ENCODE measurements at places on chromosomes 2 and 18. TPM values are rescaled to one million over a fixed set of nuclear protein-coding genes. Genes with fewer than 3 reads are reported as not detected.

GRCh38 chr2:85158559-85159273 is 25.5 kb downstream of the TCF7L1 start:
- no peak overlapping the region for H3K4me3 ChIP-seq
- no peaks in the 10 kb centered on the region for H3K27me3 ChIP-seq
- no peak for DNase-seq
- H3K27ac ChIP-seq, result no peak overlapping the region
- peaks cover 3% of the 10 kb centered on the region for H3K36me3 ChIP-seq

GRCh38 chr2:17877811-17878280 is 621 bp upstream of the KCNS3 start:
- peak; percentile 39 for DNase-seq
- H3K4me1 ChIP-seq, result peaks cover 19% of the 10 kb centered on the region
- peaks cover 45% of the 10 kb centered on the region for H3K27me3 ChIP-seq
- peak overlapping the region; percentile 38 for H3K4me3 ChIP-seq
- no peaks in the 10 kb centered on the region for H3K36me3 ChIP-seq

GRCh38 chr2:207836521-207837133 is 66.9 kb upstream of the FZD5 start:
- H3K27me3 ChIP-seq, result no peaks in the 10 kb centered on the region
- H3K4me3 ChIP-seq, result no peak overlapping the region
- H3K4me1 ChIP-seq, result peaks cover 6% of the 10 kb centered on the region

DNA sequence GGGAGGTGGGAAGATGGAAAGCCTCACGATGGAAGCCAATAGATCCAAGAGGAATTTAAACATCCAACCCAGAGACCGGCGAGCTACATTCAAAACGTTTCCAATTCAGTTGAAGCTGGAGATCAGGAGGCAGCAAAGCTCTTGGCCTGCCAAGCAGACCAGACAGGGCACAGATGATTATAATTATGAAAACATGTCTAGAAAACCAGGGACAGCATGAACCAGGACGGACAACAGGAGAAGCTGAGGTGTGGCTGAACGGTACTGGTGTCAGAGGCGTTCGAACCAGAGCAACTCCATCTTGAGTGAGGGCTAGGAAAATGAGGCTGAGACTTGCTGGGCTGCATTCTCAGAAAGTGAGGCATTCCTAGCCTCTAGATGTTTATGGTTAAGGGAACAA is 102.2 kb upstream of the CCDC150 start:
- no peaks in the 10 kb centered on the region for H3K27me3 ChIP-seq
- no peaks in the 10 kb centered on the region for H3K36me3 ChIP-seq
- DNase-seq, result no peak
- H3K27ac ChIP-seq, result no peak overlapping the region
- H3K4me1 ChIP-seq, result no peaks in the 10 kb centered on the region
- no peak overlapping the region for H3K4me3 ChIP-seq

- no peaks in the 10 kb centered on the region for H3K36me3 ChIP-seq
- H3K4me3 ChIP-seq, result no peak overlapping the region
- no peaks in the 10 kb centered on the region for H3K27me3 ChIP-seq
- no peaks in the 10 kb centered on the region for H3K4me1 ChIP-seq
Observed at GRCh38 chr2:222039821-222040220, 259.0 kb downstream of the PAX3 start.

DNA sequence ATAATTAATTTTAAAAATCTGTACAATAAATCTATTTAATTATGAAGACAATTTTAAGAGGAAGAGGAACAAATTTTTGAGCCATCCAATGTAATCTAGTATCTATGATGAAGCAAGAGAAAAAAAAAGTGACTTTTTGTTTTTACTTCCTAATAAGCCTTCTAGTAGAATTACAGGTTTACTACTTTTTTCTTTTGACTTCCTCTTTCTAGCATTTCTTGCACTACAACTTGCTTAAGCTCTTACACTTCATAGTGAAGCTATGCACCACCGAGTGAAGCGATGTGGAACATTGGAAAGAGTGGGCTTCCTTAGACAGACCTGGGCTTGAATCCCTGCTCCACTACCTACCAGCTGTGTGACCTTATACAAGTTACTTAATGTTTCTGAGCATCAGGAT is 2.1 kb downstream of the SERPINB2 start:
- H3K4me1 ChIP-seq, result no peaks in the 10 kb centered on the region
- H3K36me3 ChIP-seq, result no peaks in the 10 kb centered on the region
- H3K27me3 ChIP-seq, result no peaks in the 10 kb centered on the region

DNA sequence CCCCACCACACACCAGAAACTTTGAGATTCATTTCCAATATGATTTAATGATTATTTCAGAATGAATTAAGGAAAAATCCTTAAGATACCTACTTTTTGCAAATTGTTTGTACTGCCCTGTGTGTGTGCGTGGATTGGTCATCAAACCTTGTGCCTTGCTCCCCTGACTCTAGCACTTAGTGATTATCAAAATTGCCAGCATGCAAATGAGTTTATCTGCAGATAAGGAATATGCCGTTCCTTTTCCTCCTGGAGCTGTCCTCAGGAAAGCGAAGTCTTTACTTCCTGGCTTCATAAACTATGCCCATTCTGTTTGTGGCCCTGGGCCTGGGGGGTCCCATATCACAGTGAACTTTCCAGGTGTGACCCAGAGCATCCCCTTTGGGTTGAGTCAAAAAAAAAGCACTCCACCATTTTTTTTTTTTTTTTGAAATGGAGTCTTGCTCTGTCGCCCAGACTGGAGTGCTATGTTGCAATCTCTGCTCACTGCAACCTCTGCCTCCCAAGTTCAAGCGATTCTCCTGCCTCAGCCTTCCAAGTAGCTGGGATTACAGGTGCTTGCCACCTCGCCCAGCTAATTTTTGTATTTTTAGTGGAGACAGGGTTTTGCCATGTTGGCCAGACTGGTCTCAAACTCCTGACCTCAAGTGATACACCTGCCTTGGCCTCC is 11.4 kb downstream of the CHMP1B start:
- H3K4me3 ChIP-seq, result no peak overlapping the region
- no peaks in the 10 kb centered on the region for H3K4me1 ChIP-seq
- no peaks in the 10 kb centered on the region for H3K27me3 ChIP-seq
- no peaks in the 10 kb centered on the region for H3K36me3 ChIP-seq

DNA sequence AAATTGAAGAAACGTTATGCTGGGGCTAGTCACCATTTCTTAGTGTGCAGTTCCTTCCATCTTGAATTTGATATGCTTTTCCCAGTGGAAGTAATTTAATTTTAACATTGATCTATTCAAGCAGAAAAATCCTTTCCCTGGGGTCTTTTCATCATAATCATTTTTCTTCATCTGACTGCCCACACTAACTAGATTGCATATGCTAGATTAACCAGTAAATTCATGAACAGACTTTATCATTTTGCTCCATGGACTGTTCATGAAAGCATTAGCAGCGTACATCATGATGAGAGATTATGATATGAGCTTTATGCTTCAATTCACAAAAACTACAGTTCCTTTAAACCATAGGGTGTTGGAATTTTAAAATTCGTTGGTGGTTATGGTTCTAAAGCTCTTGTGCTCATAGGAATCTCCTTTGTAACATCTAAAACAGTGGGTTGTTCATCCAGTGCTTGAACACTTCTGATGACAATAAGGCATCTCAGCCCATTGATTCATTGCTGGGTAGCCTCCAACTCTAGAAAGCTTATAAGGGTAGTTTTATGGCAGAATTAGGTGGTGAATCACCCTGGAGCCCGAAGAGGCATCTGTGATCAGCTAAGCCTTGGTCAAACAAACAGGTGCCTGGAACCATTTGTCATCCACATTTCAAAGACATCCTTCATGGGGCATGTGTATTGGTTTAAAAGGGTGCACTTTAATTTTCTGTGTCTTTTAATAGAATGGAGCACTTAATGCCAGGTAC is 77.2 kb upstream of the NDUFV2 start:
- no peak overlapping the region for H3K27ac ChIP-seq
- H3K27me3 ChIP-seq, result no peaks in the 10 kb centered on the region
- no peaks in the 10 kb centered on the region for H3K36me3 ChIP-seq
- no peak overlapping the region for H3K4me3 ChIP-seq
- DNase-seq, result no peak

GRCh38 chr2:234278556-234279255 is 218.2 kb downstream of the ARL4C start:
- H3K36me3 ChIP-seq, result no peaks in the 10 kb centered on the region
- DNase-seq, result no peak
- H3K27ac ChIP-seq, result no peak overlapping the region

DNA sequence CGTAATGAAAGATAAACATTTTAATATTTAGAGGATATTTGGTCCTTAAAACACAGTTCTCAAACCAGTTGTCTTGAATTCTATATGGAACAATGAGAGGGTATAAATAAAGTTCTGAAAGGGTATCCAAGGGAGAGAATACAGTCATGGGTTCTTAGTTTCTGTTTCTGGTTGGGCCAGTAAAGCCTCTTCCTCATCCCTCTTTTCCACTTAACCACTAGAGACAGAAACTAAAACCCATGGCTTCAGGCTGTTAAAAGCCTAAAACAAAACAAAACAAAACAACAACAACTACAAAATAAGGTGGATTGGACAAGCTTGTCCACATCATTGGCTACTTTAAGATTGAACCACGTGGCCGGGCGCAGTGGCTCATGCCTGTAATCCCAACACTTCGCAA is 18.8 kb downstream of the COQ10B start:
- no peak overlapping the region for H3K27ac ChIP-seq
- no peaks in the 10 kb centered on the region for H3K4me1 ChIP-seq
- no peak overlapping the region for H3K4me3 ChIP-seq
- peaks cover 47% of the 10 kb centered on the region for H3K36me3 ChIP-seq
- H3K27me3 ChIP-seq, result no peaks in the 10 kb centered on the region
- no peak for DNase-seq

GRCh38 chr2:172087207-172087779 is 2.0 kb downstream of the DLX1 start:
- H3K4me3 ChIP-seq, result no peak overlapping the region
- H3K27me3 ChIP-seq, result peaks cover 98% of the 10 kb centered on the region
- H3K36me3 ChIP-seq, result no peaks in the 10 kb centered on the region
- no peak overlapping the region for H3K27ac ChIP-seq
- peak; percentile 9 for DNase-seq

DNA sequence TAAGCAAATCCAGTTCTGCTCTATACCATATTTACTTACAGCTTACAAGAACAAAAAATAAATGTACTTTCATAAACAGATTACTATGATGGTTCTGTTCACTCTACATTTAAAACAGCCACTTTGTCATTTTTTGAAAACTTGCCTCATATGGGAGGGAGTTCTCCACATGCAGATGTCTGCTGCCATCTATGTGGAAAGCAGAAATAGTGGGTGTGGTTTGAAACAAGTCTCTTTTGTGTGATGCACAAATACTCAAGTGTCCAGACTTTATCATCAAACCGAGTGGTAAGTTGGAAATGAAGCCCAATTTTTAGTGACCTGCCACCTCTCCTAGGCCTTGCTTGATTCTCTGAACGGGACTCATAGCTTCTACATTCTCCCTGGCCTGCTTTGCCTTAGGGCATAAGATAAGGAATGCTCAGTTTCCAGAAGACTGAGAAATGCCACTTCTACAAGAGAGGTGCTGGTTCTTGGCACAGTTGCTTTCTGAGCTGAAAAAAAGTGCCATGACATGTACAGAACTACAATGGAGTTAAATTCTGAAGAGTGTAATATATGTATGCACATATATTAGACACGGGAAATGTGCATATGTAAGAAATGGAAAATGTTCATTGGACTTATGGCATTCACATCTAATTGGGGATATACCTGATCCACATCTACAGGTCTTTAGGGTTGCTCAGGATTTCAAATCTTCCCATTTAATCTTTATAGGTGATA is 221.0 kb downstream of the SLC8A1 start:
- peaks cover 12% of the 10 kb centered on the region for H3K4me1 ChIP-seq
- DNase-seq, result peak; percentile 61
- H3K36me3 ChIP-seq, result no peaks in the 10 kb centered on the region
- H3K27me3 ChIP-seq, result no peaks in the 10 kb centered on the region
- H3K4me3 ChIP-seq, result no peak overlapping the region
- no peak overlapping the region for H3K27ac ChIP-seq

DNA sequence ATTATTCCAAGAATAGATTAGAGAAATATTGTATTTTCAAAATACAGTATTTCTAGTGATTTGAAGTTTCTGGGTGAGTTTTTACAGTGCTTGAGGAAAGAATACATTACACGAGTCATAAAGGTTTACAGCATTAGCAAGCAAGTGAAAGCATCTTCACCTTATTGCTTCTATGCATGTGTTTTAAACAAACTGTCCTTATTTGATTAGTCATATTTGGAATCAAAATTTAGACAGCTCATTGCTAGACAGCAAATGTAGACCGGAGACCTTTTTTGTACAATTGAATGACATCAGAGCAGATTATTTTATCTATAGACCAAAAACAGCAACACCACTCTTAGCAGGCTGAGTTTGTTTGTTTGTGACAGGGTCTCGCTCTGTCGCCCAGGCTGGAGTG is 69.2 kb downstream of the FAM161A start:
- no peaks in the 10 kb centered on the region for H3K27me3 ChIP-seq
- H3K4me3 ChIP-seq, result no peak overlapping the region
- no peak overlapping the region for H3K27ac ChIP-seq
- DNase-seq, result no peak
- no peaks in the 10 kb centered on the region for H3K4me1 ChIP-seq

DNA sequence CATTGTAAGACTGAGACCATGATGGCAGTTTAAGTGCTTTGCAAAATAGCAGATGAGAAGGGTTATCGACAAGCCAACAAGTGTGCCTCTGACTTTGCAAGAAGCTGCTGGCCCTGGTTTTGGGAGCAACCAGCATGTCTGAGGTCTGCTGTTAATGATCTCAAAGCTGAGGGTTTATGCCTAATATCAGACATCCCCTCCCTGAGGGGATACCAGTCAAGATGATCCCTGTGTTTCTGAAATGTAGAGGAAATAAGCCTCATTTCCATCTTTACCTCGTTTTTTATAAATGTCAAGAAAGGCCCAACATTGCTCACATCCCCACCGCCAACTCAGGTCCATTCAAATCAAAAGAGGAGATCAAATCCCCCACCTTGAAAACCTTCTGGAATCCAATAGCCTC is 120.6 kb downstream of the MYCN start:
- no peaks in the 10 kb centered on the region for H3K36me3 ChIP-seq
- peaks cover 2% of the 10 kb centered on the region for H3K4me1 ChIP-seq
- no peaks in the 10 kb centered on the region for H3K27me3 ChIP-seq
- DNase-seq, result no peak
- no peak overlapping the region for H3K27ac ChIP-seq

- H3K36me3 ChIP-seq, result no peaks in the 10 kb centered on the region
- peaks cover 12% of the 10 kb centered on the region for H3K27me3 ChIP-seq
- no peak for DNase-seq
- H3K27ac ChIP-seq, result no peak overlapping the region
- H3K4me1 ChIP-seq, result peaks cover 18% of the 10 kb centered on the region
- no peak overlapping the region for H3K4me3 ChIP-seq
Observed at GRCh38 chr18:79606621-79607331, 72.8 kb upstream of the CTDP1 start.

- peaks cover 83% of the 10 kb centered on the region for H3K4me1 ChIP-seq
- no peaks in the 10 kb centered on the region for H3K27me3 ChIP-seq
- peak overlapping the region; percentile 67 for H3K27ac ChIP-seq
- H3K4me3 ChIP-seq, result no peak overlapping the region
- no peaks in the 10 kb centered on the region for H3K36me3 ChIP-seq
Observed at GRCh38 chr2:158726911-158727592, 68.1 kb upstream of the DAPL1 start.

Gene GALNT5
- total RNA-seq, result 9.6 TPM

Gene CAPN14
- 0.09 TPM for total RNA-seq

Gene VWC2L
- total RNA-seq, result not detected

Gene DCC
- total RNA-seq, result 0.13 TPM

Gene ACVR1C
- 0.09 TPM for total RNA-seq

Gene SFTPB
- not detected for total RNA-seq

Gene ARHGAP25
- total RNA-seq, result 3.1 TPM

Gene KCNF1
- total RNA-seq, result 2.0 TPM

Gene LDLRAD4
- 20.8 TPM for total RNA-seq

Gene DSC3
- total RNA-seq, result 0.75 TPM

Gene NDUFS1
- total RNA-seq, result 99.3 TPM

Gene IL36RN
- not detected for total RNA-seq

All from muscle of leg (tissue), 16 donors.